ENCODE measurements at places on chromosomes 16 and 17. TPM values are rescaled to one million over a fixed set of nuclear protein-coding genes. Genes with fewer than 3 reads are reported as not detected.

DNA sequence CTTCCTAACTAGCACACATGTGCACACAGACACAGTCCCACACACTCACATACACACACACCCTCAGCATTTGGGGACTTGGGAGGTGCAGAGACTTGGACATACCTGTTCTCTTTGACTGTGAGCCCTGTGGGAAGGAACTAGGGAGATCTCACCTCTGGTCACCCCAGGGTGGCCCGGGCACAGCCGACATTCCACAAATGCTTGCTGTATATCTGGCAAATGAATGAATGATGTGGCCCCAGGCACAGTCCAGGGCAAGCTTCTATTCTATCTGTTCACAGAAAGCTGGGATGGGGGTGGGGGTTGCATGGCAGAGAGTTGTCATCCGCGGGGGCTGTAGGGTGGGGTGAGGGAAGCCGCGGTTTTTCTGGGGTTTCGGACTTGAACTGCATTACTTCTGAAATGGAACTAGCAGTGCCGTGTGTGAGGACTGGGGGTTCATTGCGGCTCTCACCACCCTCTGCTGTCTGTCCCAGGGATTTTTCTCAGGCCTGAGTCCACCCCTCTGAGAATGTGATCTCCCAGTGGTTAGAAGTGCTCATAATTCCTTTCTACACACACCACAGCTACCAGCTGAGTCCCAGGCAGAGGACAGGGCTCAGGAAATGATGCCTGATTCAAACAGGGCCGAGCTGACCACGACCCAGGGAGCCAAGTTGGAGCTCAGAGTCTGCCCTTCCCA lies 3.3 kb upstream of the RIPOR1 start:
- no peak for DNase-seq
- no peak overlapping the region for H3K27ac ChIP-seq
- no peaks in the 10 kb centered on the region for H3K36me3 ChIP-seq
- H3K4me3 ChIP-seq = no peak overlapping the region

- H3K4me3 ChIP-seq = no peak overlapping the region
- no peak for DNase-seq
- H3K36me3 ChIP-seq = no peaks in the 10 kb centered on the region
- H3K4me1 ChIP-seq = peaks cover 4% of the 10 kb centered on the region
Measured at GRCh38 chr16:73043828-73044467, 4.0 kb downstream of the ZFHX3 start.

GRCh38 chr17:34163123-34163522 lies 92.0 kb upstream of the CCL2 start:
- peaks cover 29% of the 10 kb centered on the region for H3K27me3 ChIP-seq
- no peak overlapping the region for H3K27ac ChIP-seq
- DNase-seq = no peak
- H3K36me3 ChIP-seq = no peaks in the 10 kb centered on the region

- no peaks in the 10 kb centered on the region for H3K27me3 ChIP-seq
- H3K27ac ChIP-seq = peak overlapping the region; percentile 43
- H3K4me1 ChIP-seq = no peaks in the 10 kb centered on the region
- peaks cover 3% of the 10 kb centered on the region for H3K36me3 ChIP-seq
- no peak for DNase-seq
Measured at GRCh38 chr16:67206129-67206837, 7.4 kb downstream of the ELMO3 start.

- no peak overlapping the region for H3K4me3 ChIP-seq
- no peaks in the 10 kb centered on the region for H3K36me3 ChIP-seq
- H3K4me1 ChIP-seq = no peaks in the 10 kb centered on the region
- peaks cover 7% of the 10 kb centered on the region for H3K27me3 ChIP-seq
Measured at GRCh38 chr16:13148836-13149235, 247.4 kb downstream of the SHISA9 start.

DNA sequence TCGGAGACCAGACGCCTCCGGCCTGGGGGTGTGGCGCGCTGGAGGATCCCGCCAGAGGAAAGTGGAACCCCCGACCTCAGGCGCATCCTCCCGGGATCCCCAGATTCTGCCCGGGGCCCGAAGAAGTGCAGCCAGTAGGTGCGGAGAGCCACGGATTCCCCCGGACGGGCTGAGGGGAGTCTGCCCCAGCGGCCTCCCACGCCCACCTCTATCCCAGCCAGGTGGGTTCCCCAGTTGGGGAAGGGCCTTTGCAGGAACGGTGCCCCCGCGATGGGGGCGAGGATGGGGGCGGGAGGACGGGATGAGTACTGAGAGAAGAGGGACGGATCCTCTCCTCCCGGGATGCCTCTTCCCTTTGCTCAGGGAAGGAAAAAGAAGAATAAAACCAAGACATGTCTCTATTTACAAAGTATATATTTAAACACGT lies 5.1 kb downstream of the CBX8 start:
- no peaks in the 10 kb centered on the region for H3K36me3 ChIP-seq
- H3K27ac ChIP-seq = no peak overlapping the region
- peaks cover 47% of the 10 kb centered on the region for H3K27me3 ChIP-seq
- no peak for DNase-seq
- H3K4me3 ChIP-seq = no peak overlapping the region

- no peak for DNase-seq
- H3K4me1 ChIP-seq = peaks cover 48% of the 10 kb centered on the region
- H3K27ac ChIP-seq = peak overlapping the region; percentile 66
- H3K4me3 ChIP-seq = no peak overlapping the region
- H3K27me3 ChIP-seq = no peaks in the 10 kb centered on the region
Measured at GRCh38 chr17:39820987-39821386, 43.1 kb downstream of the IKZF3 start.

- peak overlapping the region; percentile 28 for H3K4me3 ChIP-seq
- H3K4me1 ChIP-seq = peaks cover 37% of the 10 kb centered on the region
- no peak overlapping the region for H3K27ac ChIP-seq
- DNase-seq = no peak
- H3K27me3 ChIP-seq = no peaks in the 10 kb centered on the region
Measured at GRCh38 chr17:35192708-35193107, 1.5 kb downstream of the SLC35G3 start.

GRCh38 chr16:55506083-55506482 lies 2.8 kb upstream of the LPCAT2 start:
- peaks cover 10% of the 10 kb centered on the region for H3K4me1 ChIP-seq
- no peak overlapping the region for H3K4me3 ChIP-seq
- H3K27me3 ChIP-seq = peaks cover 34% of the 10 kb centered on the region
- H3K36me3 ChIP-seq = no peaks in the 10 kb centered on the region

GRCh38 chr16:65111306-65111705 lies 10.6 kb downstream of the CDH11 start:
- no peaks in the 10 kb centered on the region for H3K27me3 ChIP-seq
- no peak overlapping the region for H3K27ac ChIP-seq
- H3K36me3 ChIP-seq = no peaks in the 10 kb centered on the region
- no peak for DNase-seq
- no peaks in the 10 kb centered on the region for H3K4me1 ChIP-seq
- H3K4me3 ChIP-seq = no peak overlapping the region

GRCh38 chr17:6492892-6493674 lies 48.8 kb downstream of the PIMREG start:
- H3K27ac ChIP-seq = no peak overlapping the region
- no peak overlapping the region for H3K4me3 ChIP-seq
- H3K36me3 ChIP-seq = no peaks in the 10 kb centered on the region
- H3K4me1 ChIP-seq = peaks cover 16% of the 10 kb centered on the region
- no peaks in the 10 kb centered on the region for H3K27me3 ChIP-seq

- DNase-seq = no peak
- no peaks in the 10 kb centered on the region for H3K27me3 ChIP-seq
- peaks cover 39% of the 10 kb centered on the region for H3K4me1 ChIP-seq
Measured at GRCh38 chr17:78330570-78331224, 29.2 kb downstream of the SOCS3 start.

DNA sequence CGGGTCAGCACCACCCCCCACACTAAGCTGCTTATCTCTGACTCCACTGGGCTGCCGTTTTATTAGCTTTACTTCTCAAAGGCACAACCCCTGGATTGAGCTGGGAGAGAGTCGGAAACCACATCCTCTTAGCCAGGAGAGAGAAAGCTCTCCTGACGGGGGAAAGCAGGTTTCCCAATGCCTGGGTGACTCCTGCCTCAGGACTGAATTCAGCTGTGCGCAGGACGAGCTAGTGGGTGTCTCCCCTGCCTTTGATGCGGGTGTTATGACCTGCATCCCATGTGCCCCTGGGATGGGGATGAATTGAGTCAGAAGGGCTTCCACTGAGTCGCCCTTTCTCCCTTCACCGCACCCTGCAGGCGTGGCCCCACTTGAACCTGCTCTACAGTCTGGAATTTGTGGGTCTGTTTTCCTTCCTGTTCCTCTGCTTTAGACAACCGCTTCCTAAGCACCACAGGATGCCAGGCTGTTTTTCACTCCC lies 819.2 kb upstream of the EEF2KMT start:
- no peaks in the 10 kb centered on the region for H3K27me3 ChIP-seq
- H3K27ac ChIP-seq = no peak overlapping the region
- DNase-seq = no peak
- no peak overlapping the region for H3K4me3 ChIP-seq
- no peaks in the 10 kb centered on the region for H3K4me1 ChIP-seq

DNA sequence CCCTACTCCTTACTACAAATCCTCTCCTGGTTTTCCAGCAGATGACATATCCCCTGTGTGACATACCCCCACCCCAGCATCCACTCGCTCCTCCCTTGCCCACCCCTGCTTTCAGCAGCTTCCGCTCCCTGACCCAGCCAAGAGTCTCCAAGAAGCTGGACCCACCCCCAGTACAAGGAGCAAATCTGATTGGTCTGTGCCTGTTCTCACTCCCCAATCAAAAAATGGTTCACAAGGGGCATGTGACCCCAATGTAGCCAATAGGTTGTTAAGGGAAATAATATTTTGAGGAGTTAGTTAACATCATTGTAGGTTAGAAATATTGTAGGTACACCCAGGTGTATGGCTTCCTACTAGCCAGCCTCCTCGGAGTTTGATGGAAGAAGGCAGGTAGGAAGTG lies 70.1 kb downstream of the GP2 start:
- H3K4me3 ChIP-seq = no peak overlapping the region
- no peaks in the 10 kb centered on the region for H3K4me1 ChIP-seq
- H3K36me3 ChIP-seq = no peaks in the 10 kb centered on the region

GRCh38 chr17:79652999-79653643 lies 42.3 kb upstream of the RBFOX3 start:
- no peak overlapping the region for H3K4me3 ChIP-seq
- peaks cover 38% of the 10 kb centered on the region for H3K27me3 ChIP-seq
- no peak for DNase-seq
- peaks cover 2% of the 10 kb centered on the region for H3K36me3 ChIP-seq
- H3K4me1 ChIP-seq = no peaks in the 10 kb centered on the region
- H3K27ac ChIP-seq = no peak overlapping the region

DNA sequence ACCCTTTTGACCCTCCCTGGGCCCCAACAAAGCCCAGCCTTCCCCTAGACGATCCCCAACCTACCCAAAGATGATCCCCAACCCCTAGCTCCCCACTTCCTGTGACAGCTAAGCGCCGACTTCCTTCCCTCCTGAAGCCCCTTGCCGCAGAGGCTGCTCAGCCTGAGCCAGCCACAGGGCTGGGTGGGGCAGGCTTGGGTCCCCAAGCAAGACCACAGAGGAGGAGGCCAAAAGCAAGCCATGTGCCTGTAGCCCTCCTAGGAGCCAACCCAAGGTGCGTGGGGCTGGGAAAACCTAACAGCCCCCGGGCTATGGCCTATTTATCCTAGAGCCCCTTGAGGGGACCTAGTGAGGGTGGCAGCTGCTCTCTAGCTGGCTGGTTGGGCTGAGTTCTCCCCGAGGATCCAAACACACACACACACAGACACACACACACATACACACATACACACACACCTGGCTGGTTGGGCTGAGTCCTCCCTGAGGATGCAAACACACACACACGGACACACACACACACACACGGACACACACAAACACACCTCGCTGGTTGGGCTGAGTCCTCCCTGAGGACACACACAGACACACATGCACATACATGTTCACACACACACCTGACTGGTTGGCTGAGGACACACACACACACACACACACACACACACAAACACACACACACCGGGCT lies 4.8 kb downstream of the ARRB2 start:
- peaks cover 39% of the 10 kb centered on the region for H3K4me1 ChIP-seq
- H3K4me3 ChIP-seq = peak overlapping the region; percentile 67
- peak overlapping the region; percentile 91 for H3K27ac ChIP-seq
- peaks cover 32% of the 10 kb centered on the region for H3K36me3 ChIP-seq
- peak; percentile 56 for DNase-seq

GRCh38 chr16:8751481-8752311 lies 45.7 kb downstream of the TMEM186 start:
- H3K4me3 ChIP-seq = no peak overlapping the region
- DNase-seq = no peak
- H3K4me1 ChIP-seq = no peaks in the 10 kb centered on the region
- H3K27ac ChIP-seq = no peak overlapping the region

Gene EFCAB3
- total RNA-seq = not detected

DNA sequence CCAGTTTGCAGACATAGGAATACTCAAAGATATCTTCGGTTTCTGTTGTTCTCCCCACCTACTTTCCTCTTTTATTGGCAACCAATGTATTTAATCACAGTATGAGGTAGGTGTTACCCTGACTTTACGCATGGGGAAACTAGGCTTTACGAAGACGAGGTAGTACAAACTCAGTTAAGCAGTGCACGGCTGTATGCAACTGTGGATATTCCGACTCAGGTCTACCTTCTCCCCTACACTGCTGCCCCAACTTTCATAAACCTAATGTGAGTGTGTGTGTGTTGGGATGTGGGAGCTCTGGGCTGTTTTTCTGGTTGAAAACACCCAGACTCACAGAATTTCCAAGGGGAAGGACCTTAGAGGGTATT lies 1.2 kb upstream of the GPT2 start:
- no peak for DNase-seq
- peaks cover 19% of the 10 kb centered on the region for H3K27me3 ChIP-seq
- H3K4me1 ChIP-seq = peaks cover 9% of the 10 kb centered on the region
- H3K27ac ChIP-seq = no peak overlapping the region
- H3K4me3 ChIP-seq = peak overlapping the region; percentile 78
- H3K36me3 ChIP-seq = no peaks in the 10 kb centered on the region

Gene CRISPLD2
- not detected for total RNA-seq

Gene TBC1D28
- not detected for total RNA-seq

DNA sequence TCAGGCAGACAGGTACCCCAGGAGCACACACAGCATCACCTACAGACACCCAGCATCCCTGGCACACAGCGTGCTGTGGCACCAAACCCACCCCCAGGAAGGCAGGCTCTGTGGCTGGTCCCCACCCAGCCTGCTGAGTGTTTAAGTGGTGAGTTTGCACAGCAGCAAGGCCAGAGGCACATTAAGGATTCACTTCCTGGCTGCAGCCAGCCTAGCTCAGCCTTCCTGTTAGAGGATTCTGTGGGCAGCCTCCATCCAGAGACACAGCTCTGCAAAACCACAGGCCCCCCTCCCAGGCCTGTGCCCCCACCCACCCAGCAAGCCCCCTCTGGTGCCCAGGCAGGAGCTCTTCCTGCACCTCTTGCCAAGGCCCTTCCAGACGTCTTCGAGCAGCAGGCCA lies 36.1 kb upstream of the PHB1 start:
- no peak overlapping the region for H3K4me3 ChIP-seq
- H3K4me1 ChIP-seq = no peaks in the 10 kb centered on the region
- H3K27me3 ChIP-seq = peaks cover under 1% of the 10 kb centered on the region
- H3K36me3 ChIP-seq = no peaks in the 10 kb centered on the region
- no peak for DNase-seq

Data from activated naive CD4-positive, alpha-beta T cell treated with anti-CD3 and anti-CD28 coated beads for 36 hours (primary cell).